ENCODE measurements at places on chromosomes 13 and 19.

GRCh38 chr19:36041831-36042230, 9.2 kb upstream of the CLIP3 start:
- DNase-seq, result peak; percentile 34

- DNase-seq, result no peak
Observed at GRCh38 chr13:95276037-95276505, 25.2 kb downstream of the ABCC4 start.

DNA sequence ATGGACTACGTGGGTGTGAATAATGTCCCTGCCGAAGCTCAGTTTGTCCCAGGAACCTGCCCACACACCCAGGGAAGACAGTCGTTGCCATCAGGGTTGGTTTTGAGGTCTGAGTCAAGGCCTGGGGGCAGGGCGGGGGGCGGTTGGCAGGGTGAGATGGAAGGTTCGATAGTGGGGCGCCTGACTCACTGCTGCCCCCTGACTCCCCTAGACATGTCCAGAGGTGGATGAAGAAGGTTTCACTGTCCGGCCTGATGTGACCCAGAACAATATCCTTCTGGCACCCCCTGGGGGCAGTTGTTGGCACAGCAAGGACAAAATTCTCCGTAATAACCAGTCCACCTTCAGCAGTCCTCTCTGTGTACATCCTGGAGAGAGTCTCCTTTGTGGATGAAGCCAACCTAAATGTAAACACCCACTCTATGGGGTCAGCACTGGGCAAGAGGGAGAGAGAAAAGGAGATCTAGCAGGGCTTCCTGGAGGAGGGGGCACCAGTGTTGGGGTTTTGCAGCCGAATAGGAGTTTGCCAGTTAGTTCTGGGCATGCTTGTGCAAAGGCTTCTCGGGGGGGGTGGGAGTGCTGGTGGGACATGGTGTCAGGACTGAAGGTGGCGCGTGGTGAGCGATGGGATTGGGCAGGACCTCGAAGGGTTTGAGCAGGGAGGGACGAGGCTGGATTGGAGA, 19.6 kb upstream of the B3GNT3 start:
- no peak for DNase-seq

GRCh38 chr13:105184201-105184600, 1351.3 kb downstream of the EFNB2 start:
- DNase-seq, result no peak

DNA sequence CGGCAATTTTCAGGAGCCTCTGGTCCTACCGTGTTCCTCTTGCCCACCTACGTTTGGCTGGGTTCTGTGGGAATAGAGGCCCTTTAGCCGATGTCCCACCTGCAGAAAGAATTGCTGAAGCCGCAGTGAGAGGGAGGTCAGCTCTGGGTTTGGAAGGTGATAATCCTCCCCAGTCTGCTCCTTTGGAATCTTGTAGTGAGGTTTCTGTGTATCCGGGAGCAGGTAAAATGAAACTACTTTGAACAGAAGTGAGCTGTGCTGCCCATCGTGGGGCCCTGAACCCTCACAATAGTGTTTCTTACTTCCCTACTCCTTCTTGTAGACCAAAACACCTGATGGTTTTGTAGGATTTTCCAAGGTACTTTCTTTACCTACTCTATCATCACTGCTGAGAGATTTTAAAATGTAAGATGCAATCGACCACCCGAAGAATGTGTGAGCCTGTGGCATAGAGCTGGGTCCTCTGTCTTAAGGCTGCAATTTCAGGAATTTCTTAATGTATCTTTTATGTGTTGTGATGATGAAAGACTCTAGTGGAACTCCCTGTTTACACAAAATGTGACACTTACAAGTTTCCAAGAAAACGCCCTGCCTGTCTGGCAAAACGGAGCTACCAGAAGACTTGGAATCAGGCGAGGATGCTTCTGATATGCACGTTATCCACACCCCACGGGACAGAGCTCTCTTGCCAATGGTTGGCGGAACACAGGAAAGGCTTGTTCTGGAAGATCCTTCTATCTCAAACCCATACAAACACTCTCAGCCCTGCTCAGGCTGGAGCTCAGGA, 76.1 kb downstream of the RGCC start:
- no peak for DNase-seq

GRCh38 chr13:107216046-107216755, 648.3 kb upstream of the ARGLU1 start:
- DNase-seq, result no peak

GRCh38 chr13:106433066-106433465, 102.4 kb downstream of the EFNB2 start:
- DNase-seq, result no peak

DNA sequence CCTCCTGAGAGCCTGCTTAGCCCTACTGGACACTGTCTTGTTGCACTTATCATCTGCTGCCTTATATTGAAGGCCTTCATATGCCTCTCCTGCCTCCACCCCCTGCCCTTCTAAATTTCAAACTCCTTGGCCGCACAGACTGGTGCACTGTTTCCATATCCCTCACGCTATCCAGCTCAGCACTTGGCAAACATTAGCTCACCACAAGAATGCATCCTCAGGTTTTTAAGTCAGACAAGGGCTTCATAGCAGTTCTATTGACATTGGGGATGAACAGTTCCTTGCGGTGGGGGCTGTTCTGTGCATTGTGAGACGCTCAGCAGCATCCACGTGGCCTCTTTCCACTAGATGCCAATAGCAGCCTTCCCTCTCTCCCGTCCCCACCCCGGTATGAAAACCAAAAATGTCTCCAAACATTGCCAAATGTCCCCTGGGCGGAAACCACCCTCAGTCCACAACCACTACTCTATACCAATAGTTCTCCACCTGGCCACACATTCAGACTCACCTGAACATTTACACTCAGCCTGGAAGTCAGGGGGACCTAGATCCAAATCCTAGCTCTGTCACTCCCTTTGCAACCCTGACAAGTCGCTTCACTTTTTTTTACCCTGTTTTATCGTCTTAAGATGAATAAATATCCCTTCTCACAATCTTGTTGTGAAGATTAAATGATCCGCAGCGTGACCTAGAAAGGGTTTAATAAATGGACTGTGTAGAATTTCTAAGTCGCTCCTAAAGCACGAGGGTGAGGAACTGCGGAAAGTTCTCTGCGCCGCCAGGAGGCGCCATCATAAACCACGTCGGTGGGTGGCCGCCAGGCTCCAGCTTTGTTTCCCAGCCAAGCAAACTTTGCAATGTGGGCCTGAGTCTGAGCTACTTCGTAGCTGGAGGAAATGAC, 3.6 kb upstream of the CEACAM3 start:
- no peak for DNase-seq

DNA sequence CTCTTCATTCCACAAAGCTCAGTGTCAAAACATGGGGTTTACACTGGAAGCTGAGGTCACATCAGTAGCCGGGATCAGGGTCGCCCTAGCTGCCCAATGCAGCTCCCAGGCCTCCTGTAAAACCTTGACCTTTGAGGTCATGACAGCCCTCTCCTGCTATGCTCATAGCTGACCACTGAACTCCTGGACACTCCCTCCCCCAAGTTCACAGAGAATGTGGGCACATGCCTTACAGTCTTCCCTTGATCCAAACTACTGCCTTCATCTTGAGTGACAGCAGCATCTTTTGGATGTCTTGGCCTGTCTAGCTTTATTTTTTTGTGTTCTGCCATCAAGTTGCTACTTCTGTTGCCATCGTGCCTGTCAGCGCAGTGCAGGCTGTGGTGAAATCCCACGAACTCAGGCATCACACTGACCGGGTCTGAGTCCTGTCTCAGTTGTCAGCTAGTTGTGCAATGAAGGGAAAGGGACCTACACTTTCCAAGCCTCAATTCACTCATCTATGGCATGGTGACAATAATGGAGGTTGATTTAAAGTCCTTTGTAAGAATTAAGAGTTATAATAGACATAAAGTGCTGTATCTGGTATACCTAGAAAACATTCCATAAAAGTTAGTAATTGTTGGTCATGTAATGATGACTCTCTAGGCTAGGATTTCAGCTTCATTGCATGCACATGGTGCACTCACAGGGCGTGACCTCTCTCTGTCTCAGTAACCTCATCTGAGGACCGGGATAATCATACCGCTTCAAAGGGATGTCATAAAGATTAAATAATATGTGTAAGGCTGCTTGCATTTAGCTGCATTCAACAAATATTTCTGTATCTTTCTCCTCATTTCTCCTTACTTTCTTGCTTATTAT, 16.4 kb upstream of the ALOX5AP start:
- DNase-seq, result peak; percentile 46

GRCh38 chr19:42233106-42233505, 9.3 kb downstream of the GSK3A start:
- DNase-seq, result no peak

GRCh38 chr19:48480558-48481500, 11.7 kb downstream of the CYTH2 start:
- DNase-seq, result no peak

DNA sequence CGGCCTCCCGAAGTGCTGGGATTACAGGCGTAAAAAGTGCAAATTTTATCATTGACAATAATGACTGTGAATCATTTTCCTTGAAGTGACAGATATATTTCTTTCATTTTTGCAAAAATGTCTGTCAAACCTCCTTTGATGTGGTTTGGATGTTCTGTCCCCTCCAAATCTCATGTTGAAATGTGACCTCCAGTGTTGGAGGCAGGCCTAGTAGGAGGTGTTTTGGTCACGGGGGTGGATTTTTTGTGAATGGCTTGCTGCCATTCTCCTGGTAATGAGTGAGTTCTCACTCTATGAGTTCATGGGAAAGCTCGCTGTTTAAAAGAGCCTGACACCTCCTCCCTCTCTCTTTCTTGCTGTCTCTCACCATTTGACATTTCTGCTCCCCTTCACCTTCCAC, 5.5 kb upstream of the SLC1A6 start:
- DNase-seq, result no peak

DNA sequence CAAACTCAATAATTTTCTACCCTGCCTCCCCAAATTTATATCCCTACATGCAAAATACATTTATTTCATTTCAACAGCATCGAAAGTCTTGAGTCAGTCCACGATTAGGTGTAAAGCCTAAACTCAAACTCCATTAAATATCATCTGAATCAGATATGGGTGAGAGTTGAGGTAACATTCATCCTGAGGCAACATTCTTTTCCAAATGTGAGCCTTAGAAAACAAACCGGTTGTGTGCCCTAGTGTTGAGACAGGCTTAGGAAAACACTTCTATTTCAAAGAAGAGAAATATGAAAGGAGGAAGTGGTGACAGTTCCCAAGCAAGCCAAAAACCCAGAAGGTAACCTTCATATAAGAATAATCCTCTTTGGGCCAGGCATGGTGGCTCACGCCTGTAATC, 12.1 kb upstream of the ZNF441 start:
- DNase-seq, result no peak

DNA sequence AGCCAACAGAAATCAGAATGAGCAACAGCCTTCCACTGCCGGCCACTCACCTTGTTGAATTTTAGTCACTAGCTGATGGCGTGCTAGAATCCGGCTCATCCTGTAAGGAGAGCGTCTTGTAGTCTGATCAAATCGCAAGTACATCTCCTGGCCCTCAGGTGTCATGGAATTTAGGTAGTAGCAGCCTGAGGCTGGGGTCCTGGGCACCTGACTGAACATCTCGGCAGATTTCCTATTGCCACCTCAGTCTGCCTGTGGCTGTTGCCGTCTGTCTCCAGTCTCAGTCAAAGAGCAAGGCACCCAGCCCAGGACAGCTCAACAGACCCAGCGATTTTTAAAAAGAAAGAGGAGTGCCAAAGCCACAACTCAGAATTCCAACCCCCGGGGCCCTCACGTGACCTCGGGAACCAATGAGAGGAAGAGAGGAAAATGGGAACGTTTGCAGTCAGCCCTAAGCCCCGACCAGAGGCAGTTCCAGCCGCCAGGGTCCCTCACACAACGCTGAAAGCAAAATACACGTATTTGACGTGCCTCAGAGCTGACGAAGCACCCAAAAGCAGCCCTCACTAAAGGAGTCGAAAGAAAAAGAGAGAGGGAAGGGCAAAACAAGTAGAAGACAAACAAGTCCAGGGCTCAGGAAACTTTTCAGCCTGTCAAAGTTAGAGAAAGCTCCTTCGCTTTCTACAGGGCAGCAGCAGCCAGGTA, at the start of gene STARD13:
Gene STARD13, minus strand, starts transcription at position 336 of the 705 bp plus-strand sequence. Its CDS starts 117 bp downstream, at position 219.
- DNase-seq, result peak; percentile 83

DNA sequence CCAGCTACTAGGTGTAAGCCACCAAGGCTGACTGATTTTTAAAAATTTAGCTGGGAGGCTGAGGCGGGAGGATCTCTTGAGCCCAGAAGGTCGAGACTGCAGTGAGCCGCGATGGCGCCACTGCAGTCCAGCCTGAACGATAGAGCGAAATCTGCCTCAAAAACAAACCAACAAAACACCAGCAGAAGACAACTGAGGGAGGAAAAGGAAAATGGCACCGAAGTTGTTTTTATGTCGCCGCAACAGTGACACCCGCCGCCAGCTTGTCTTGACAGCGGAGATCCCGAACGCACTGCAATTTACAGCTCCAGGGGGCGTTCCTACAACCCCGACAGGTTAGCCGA, 298 bp upstream of the FAM98C start:
- DNase-seq, result no peak

DNA sequence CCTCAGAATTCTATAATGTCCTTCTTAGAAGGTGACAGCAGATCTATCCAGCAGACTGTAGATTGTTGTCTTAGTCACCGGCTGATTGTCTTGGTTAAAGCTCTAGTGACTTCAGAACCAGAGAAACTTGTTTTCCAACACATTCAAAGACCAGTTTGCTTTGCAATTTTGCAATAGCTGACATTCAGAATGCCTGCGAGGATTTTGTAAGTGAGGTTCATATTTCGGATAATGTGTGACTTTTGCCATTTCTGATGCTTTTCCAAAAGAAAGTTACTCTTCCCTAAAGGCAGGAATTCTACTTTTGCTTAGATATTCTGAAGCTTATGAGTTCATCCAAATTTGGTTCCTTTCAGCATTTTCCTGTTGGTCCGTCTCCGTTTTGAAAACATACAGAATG, 13.2 kb downstream of the SPINT2 start:
- DNase-seq, result no peak

- DNase-seq, result no peak
Observed at GRCh38 chr13:77460195-77460594, 75.3 kb upstream of the SCEL start.

DNA sequence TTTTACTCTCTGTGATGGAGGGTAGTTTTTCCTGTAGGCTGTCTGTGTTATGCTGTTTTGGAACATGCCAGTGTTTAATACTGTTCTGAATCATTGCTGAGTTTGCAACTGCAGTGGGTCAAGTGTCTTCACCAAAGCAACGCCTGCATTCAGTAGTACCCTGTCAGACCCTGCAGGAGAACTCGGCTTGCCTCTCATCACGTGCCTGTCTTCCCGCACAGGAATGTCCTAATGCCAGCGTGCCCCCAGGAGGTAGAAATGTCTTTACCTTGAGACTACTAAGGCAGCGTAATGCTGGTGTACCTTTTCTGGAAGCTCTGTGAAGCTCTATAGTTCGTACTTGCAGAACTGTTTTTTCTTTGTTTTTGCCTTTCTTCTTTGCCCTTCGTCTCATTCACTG, 42.3 kb downstream of the POLR1D start:
- DNase-seq, result no peak

GRCh38 chr19:49801401-49801888, 11.6 kb downstream of the FUZ start:
- DNase-seq, result no peak

DNA sequence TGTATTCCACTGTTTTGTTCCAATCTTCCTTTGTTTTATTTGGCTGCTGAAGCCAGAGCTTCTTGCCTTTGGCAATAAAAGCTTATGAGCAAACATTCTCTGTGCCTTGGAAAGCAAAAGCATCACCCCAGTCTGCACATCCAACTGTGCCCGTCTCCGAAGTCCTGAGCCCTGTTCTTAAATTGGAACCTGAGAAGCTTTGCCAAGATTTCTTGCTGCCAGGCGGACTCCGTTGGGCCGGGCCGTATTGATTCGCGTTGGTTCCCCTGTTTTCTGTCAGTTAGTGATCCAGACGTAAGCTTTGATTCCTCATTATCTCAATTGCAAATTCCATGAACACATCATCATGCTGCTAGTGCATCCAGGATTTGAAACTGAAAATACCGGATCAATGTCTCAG, 793.0 kb downstream of the OLFM4 start:
- DNase-seq, result no peak

GRCh38 chr13:101267656-101268055, 148.7 kb downstream of the NALCN start:
- no peak for DNase-seq

Data from retinal pigment epithelial cell (primary cell).